ENCODE measurements at places on chromosomes 4 and X. TPM values are rescaled to one million over a fixed set of nuclear protein-coding genes. Genes with fewer than 3 reads are reported as not detected.

The GYG2 gene
- 12.0 TPM for total RNA-seq

- peak; percentile 64 for DNase-seq
These were observed 54.2 kb downstream of the TMA16 start for GRCh38 chr4:163548481-163549243.

DNA sequence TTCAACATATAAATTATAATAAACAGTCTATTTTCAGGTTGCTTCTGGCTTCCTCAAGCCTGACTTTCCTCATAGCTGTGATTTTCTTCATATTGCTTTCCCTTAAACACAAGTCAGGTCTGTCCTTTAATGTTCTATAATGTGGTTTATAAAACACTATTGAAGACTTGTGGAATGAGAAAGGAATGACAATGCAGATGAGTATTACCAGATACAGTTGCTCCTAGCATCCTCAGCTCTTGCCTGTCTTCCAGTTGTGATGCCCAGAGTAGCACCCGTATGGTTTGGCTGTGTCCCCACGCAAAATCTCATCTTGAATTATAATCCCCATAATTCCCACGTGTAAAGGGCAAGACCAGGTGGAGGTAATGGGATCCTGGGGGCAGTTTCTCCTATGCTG lies 265.7 kb upstream of the BOD1L1 start:
- no peak for DNase-seq

The MAGEA6 gene
- total RNA-seq: not detected

GRCh38 chr4:15848191-15848842 lies 70.2 kb downstream of the CD38 start:
- no peak for DNase-seq

The SERTM2 gene
- total RNA-seq: not detected

The AKAP4 gene
- not detected for total RNA-seq

GRCh38 chr4:125891597-125892258 lies 577.0 kb downstream of the FAT4 start:
- DNase-seq: peak; percentile 80

DNA sequence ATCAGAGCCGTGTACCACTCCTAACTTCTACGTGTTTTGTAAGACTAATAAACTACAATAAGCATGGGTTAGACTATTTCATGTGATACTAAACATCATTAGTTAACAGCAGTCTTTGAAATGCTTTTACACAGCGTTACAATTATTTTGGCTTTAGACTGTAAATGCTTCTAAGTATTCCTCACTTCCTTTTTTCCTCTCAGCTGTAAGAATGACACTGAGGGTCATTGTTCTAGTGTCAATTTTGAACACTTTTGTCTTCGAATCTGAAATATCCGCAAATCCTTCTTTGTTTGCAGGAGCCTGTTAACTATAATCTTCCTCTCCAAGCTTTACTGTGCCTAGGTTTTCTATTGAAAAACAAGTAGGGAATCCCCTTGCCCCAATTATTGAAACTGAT lies 1.5 kb downstream of the ABCE1 start:
- DNase-seq: no peak

The TCEAL5 gene
- not detected for total RNA-seq

The F11 gene
- not detected for total RNA-seq

DNA sequence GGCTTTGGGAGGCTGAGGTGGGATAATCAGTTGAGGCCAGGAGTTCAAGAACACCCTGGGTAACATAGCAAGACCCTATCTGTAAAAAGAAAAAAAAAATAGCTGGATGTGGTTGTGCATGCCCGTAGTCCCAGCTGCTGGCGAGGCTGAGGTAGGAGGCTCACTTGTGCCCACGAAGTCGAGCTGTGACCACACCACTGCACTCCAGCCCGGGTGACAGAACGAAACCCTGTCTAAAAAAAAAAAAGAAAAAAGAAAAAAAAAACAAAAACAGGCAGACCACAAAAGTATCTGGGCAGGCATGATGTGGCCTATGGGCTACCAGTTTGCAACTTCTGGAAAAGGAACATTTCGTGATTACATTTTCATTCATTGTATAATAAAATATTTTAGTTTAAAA lies 38.1 kb upstream of the RASGEF1B start:
- no peak for DNase-seq

- DNase-seq: peak; percentile 20
These were observed 4.5 kb downstream of the DDX60L start for GRCh38 chr4:168475745-168476144.

DNA sequence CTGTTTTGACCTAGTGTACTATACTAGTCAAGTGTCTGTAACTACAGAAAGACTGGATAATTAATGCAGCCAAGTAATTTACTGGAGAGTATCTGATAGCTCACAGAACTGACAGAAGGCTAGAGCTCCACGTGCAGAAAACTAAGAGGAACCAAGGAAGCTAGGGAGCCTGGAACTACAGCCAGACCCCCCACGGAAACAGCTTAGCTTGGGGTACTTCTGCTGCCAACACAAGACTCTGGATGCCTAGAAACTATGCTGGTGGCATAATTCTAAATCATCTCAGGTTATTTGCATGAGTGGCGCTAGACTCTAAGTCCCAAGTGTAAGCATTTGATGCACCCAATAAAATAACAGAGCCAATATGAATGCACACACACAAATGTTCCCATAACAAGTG lies 26.5 kb downstream of the HUWE1 start:
- DNase-seq: no peak

DNA sequence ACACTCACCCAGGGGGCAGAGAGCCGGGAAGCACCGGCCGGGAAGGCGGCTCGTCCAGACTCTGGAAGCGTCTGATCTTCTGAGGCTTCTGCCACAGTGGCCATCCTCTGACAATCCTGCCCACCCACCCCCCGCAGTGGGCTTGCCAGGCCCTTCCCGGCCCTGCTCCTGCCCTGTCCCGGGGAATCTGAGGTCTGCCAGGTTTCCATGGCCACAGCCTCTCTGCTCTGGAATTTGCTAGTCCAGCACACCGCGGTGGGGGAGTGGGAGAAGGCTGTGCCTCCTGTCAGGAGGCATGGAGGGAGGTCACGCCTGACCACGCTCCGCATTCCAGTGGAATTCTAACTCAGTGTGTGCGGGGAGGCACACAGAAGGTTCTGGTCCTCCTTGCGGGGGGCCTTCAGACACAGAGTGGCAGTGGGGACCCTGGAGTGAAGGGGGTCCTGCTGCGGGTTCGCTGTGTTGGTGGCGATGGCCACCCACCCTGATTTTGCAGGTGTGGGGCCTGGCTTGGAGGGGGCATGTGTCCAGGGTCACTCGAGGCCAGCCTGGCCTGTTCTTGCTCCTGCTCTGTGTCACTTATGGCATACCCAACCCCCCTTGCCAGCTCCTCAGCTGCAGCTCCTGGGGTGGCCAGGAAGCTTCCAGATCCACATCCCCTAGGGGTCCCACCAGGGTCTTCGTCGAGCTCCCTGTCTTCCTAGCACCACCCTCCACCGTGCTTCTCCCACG lies 55.6 kb upstream of the ADRA2C start:
- peak; percentile 89 for DNase-seq

The RTL3 gene
- total RNA-seq: 1.3 TPM

DNA sequence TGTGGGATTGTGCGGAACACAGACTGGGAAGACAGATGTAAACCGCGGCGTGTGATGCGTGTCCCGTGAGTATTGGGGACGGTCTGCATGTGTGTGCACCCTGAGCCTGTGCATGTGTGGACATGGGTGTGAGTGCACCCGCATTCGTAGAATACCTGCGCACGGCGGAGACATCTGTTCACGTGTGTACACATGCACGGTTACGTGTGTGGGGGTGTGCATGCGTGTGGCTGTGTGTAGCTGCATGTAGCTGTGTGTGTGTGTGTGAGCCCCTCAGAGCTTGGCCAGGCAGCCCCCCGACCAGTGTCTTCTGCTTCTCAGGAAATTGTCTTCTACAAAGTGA lies 19.6 kb downstream of the ATP5ME start:
- DNase-seq: no peak

GRCh38 chrX:104659005-104659744 lies 93.2 kb downstream of the IL1RAPL2 start:
- DNase-seq: peak; percentile 63

DNA sequence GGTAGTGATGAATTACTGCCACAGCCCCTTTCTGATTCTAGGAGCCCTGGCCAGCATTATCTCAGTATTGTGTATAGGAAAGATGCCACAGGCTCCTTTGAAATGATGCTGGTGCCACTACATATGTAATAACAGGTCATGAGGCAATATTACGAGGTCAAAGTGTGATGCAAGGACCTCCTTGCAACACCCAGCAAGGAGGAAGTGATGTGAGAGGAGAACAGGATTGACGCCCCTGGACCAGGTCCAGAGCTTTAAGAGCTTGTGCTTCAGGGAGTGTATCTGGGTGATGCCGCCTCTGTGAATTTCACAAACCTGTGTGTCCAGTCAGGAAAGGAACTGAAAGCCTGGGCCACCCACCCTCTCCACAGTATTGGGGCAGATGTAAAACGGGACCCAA lies 261.8 kb downstream of the MID1IP1 start:
- DNase-seq: no peak

DNA sequence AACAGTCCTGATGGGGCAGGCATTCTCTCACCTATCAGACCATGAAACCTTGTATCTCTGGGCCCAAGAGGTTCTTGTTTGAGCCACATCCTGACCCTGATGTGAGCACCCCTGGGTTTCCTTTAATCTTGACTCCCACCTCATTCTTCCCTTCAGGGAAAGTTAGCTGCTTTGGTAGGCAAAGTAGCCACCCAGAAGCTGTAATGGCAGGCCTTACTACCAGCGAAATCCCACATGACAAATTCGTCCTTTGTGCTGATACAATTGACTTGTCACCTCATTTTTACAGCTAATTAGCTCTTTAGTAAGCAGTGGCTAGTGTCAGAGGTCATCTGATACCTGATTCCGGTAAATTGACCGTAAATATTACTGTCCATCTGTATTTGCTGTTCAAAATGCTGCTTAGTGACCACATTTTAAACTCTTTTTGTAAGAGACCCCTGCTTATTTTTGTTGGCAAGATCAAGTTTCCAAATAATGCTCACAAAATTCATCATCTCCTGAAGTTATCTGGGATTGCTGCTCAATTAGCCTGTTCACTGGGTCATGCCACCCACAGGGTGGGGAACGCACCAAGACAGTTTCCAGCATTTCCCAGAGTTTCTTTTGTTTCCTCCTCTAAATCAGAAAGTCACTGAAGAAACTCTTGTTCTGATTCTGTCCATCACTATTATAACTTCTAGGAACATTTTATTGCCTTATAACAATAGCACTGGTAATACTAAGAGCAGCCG lies 329.7 kb downstream of the GPAT3 start:
- no peak for DNase-seq

DNA sequence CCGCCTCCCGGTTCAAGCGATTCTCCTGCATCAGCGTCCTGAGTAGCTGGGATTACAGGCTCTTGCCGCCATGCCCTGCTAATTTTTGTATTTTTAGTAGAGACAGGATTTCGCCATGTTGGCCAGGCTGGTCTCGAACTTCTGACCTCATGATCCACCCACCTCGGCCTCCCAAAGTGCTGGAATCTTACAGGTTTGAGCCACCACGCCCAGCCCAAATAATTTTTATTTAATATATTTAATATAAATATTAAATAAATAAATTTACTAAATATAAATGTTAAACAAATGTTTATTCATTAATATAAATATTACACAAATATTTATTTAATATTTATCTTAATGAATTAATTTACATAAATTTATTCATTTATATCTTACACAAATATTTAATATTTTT lies 120.2 kb downstream of the SHOX start:
- no peak for DNase-seq

- DNase-seq: no peak
These were observed 408.2 kb upstream of the SMIM31 start for GRCh38 chr4:164345756-164346155.

DNA sequence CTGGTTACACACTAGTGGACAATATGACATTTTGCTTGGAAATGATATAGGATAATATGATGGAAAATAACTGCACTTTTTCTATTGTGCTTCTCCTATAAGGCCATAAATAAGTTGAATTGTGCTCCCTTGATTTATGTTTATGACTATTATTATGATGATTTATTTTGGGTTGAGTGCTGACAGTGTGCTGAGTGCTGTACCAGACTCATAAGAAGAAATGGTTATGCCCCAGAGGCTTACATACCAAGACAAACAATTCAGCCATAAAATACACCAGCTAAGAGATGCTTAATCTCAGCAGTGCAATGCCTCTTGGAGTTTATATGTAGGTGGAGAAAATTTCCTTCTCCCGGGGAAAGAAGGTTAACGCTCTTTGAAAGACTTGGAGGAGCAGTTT lies 199.8 kb upstream of the NOCT start:
- no peak for DNase-seq

- no peak for DNase-seq
These were observed 315.1 kb upstream of the ADGRL3 start for GRCh38 chr4:60885011-60885410.

The SHROOM4 gene
- total RNA-seq: not detected

The MGAT4D gene
- total RNA-seq: not detected

DNA sequence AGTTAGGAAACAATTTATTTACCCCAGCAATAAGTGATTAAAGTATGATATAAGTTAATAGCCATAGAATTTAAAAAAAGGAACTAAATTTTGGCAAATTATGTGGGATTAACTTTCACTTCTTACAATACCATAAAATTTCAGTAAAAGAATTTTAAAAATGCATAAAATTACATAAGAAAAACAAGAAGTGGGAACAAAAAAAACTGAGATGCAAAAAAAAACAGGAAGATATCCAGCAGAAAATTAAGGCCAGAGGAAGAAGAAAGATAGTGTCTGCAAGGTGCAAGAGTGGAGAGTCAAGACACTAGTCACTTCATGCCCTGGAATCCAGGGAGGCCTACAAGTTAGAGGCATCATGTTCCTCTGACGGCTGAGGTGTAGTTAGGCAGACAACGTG lies 184.2 kb downstream of the GASK1B start:
- DNase-seq: no peak

The PWWP3B gene
- total RNA-seq: 37.8 TPM

DNA sequence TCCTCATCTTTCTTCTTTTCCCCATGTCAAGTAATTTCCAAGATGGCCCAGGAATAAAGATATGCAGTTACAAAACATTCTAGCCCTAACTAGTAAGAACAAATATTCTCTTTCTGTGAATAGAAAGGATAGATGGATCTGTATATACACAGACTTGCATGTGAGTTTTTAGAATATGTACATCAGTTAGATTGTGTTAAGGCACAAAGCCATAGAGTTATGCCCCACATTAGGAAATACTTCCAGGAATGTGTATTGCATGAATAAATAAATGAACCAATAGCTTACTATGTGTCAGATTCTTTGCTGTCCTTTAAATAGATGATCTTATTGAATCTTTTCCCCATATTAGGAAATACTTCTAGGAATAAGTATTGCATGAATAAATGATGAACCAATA lies 46.0 kb upstream of the TMPRSS11E start:
- no peak for DNase-seq

GRCh38 chr4:78862314-78862737 lies 76.9 kb downstream of the PAQR3 start:
- DNase-seq: no peak

Data from myocyte (in vitro differentiated cells).